ENCODE measurements at places on chromosomes 4 and X. TPM values are rescaled to one million over a fixed set of nuclear protein-coding genes. Genes with fewer than 3 reads are reported as not detected.

Gene FATE1
- not detected for total RNA-seq

Gene GPR119
- not detected for total RNA-seq

Gene AWAT2
- 0.13 TPM for total RNA-seq

Gene H2BW2
- total RNA-seq = not detected

Gene NEIL3
- 14.1 TPM for total RNA-seq

Gene ARL13A
- not detected for total RNA-seq

Gene VGLL1
- total RNA-seq = not detected

Gene MAGEC2
- total RNA-seq = not detected

Gene PNCK
- total RNA-seq = not detected

Gene PPEF2
- total RNA-seq = not detected

Gene ARHGAP6
- total RNA-seq = 1.1 TPM

Gene DCAF12L2
- total RNA-seq = not detected

Gene ZNF630
- total RNA-seq = 0.50 TPM

Gene AIMP1
- total RNA-seq = 42.0 TPM

Gene GATA1
- not detected for total RNA-seq

Gene GAR1
- 11.8 TPM for total RNA-seq

Gene SHOX
- total RNA-seq = not detected

Gene ARR3
- not detected for total RNA-seq

All from thoracic aorta endothelial cell (primary cell).